ENCODE measurements at places on chromosomes 7 and 10. TPM values are rescaled to one million over a fixed set of nuclear protein-coding genes. Genes with fewer than 3 reads are reported as not detected.
A peak's percentile ranks its signal among the peaks of the same experiment; 100 is the strongest.

GRCh38 chr7:112202816-112203215 lies 3.4 kb downstream of the DOCK4 start:
- DNase-seq: no peak
- H3K36me3 ChIP-seq: no peaks in the 10 kb centered on the region
- H3K27ac ChIP-seq: no peak overlapping the region
- no peaks in the 10 kb centered on the region for H3K27me3 ChIP-seq

DNA sequence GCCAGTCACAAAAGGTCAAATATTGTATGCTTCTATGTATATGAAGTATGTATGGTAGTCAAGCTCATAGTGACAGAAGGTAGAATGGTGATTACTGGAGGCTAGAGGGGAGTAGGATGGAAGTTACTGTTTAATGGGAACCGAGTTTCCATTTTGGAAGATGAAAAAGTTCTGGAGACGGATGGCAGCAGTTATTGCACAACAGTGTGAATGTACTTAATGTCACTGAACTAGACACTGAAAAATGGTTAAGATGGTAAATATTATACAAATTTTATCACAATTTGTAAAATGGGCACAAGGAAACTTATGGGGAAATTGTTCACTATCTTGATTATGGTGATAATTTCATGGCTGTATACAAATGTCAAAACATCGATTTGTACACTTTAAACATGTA lies 284.6 kb downstream of the GFRA1 start:
- H3K27ac ChIP-seq: no peak overlapping the region
- H3K4me1 ChIP-seq: no peaks in the 10 kb centered on the region
- H3K36me3 ChIP-seq: no peaks in the 10 kb centered on the region
- DNase-seq: no peak
- H3K27me3 ChIP-seq: no peaks in the 10 kb centered on the region

GRCh38 chr10:7485799-7486198 lies 75.0 kb upstream of the SFMBT2 start:
- H3K4me3 ChIP-seq: no peak overlapping the region
- H3K36me3 ChIP-seq: no peaks in the 10 kb centered on the region
- H3K4me1 ChIP-seq: no peaks in the 10 kb centered on the region
- no peak overlapping the region for H3K27ac ChIP-seq

GRCh38 chr10:130707389-130707979 lies 571.3 kb downstream of the GLRX3 start:
- no peaks in the 10 kb centered on the region for H3K36me3 ChIP-seq
- H3K4me1 ChIP-seq: no peaks in the 10 kb centered on the region
- no peak overlapping the region for H3K27ac ChIP-seq
- H3K27me3 ChIP-seq: no peaks in the 10 kb centered on the region
- no peak overlapping the region for H3K4me3 ChIP-seq

GRCh38 chr10:104254493-104255310 lies at the start of gene GSTO1:
Gene GSTO1 (plus strand): TSS chr10:104254892. CDS start chr10:104254929, 37 bp downstream.
- DNase-seq: no peak
- no peaks in the 10 kb centered on the region for H3K27me3 ChIP-seq
- H3K27ac ChIP-seq: peak within 1 kb of the TSS; percentile 98
- no peaks in the 10 kb centered on the region for H3K36me3 ChIP-seq

The NRCAM gene
- total RNA-seq: 7.9 TPM

The ACBD7 gene
- total RNA-seq: not detected

The HERC4 gene
- total RNA-seq: 47.9 TPM

The ZNF138 gene
- 26.5 TPM for total RNA-seq
